ENCODE measurements at places on chromosomes 16 and 17. TPM values are rescaled to one million over a fixed set of nuclear protein-coding genes. Genes with fewer than 3 reads are reported as not detected.
A peak's percentile ranks its signal among the peaks of the same experiment; 100 is the strongest.

- no peak for DNase-seq
Observed at GRCh38 chr16:54216268-54216667, 70.3 kb downstream of the IRX3 start.

CTRL gene
- total RNA-seq: 3.9 TPM

GRCh38 chr17:77602062-77602746, 356.3 kb upstream of the TNRC6C start:
- no peak for DNase-seq

DNA sequence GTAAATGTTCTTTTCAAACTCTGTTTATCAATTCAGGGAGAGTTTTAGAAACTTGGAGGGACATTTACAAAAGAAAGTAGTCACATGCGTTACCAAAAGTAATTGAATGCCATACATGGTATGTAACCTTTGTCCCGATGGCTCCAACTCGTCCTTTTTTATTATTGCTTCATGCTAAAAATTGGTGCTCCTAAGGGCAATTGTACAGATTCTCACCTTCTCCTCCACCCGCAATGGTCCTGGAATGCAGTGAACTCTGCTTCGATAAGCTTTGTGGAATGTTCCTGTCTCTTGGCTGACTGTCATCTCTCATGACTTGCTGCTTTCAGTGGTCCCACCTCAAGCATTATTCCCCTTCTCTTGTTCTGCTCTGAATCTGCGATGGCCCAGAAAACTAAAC, 20.9 kb downstream of the GNAO1 start:
- no peak for DNase-seq

OSGIN1 gene
- 0.56 TPM for total RNA-seq

DNA sequence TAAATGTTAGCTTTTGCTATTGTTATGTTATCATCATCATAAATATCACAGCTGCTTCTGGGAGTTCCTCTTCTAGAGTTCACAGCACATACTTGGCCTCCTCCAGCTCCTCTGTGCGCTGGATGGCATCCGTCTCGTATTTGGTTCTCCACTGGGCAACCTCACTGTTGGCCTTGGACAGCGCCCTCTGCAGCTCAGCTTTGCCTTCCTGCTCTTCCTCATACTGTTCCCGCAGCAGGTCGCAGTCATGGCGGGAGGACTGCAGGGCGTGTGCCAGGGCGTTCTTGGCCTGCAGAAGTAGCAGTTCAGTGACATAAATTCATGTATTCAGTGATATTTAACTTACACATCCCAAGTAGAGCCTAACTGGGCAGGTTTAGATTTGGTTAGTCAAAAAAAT, 23.4 kb downstream of the MYH8 start:
- DNase-seq: no peak

DNA sequence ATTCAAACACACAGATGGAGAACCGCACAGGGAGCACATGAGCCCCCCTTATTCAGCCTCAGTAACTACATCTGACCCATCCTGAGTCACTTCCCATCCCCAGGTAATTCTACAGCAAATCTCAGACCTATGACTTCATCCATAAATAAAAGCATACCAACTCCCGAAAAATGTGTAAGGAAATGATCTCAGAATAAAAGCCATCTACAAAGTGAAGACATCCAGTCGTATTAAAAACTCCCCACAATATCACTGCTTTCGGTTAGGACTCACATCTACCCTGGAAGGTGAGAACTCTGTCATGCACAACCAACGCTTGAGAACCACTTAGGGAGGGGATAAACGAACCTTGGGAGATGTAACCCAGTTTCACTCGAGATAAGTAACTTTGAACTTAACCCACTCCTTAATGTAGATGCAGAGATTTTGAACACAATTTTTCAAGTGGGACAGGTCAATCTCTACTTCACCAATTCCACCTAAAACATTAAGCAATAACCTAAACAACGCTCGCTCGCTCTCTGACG, 1.3 kb downstream of the USP36 start:
- no peak for DNase-seq

DNA sequence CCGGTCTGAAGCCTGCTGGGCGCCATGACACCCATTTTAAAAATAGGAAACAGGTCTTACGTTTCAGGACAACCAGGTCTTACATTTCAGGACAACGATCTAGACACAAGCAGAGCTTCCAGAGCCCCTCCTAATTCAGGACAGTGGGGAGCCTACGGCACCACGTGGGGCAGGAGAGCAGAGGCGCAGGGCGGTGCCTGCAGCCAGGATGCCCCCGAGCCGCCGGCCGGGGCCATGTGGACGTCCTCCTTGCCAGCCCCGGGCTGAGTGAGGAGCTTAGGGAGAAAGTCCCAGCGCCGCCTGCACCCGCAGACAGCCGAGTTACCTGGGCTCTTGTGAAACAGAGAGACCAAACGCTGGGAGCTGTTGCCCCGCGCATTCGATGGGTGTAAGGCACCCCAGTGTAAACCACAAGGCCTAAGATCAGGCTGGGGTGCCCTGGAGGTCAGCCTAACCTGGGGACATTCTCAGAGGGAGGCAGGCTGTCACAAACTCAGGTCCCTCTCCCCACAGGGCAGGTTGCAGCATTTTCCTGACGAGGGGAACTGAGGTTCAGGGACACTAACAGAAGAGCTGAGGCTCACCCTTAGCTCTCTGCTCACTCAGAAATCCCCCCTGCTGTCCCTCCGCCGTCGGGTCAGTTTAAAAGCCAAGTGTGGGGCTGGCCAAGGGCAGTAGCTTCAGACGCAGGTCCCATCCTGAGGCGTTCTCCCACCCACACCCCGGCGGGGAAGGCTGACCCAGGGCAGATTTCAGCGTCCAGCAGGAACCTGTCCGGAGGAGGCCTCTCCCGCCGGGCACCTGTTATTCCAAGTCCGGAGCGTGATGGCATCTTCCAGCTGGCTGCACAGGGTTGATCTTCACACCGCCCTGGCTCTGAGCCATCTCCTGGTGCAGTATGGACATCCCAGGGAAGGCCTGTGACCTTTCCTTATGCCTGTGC, 1.8 kb upstream of the NOTUM start:
- DNase-seq: no peak

GRCh38 chr17:28712705-28713415, 1.2 kb upstream of the PROCA1 start:
- DNase-seq: no peak

DNA sequence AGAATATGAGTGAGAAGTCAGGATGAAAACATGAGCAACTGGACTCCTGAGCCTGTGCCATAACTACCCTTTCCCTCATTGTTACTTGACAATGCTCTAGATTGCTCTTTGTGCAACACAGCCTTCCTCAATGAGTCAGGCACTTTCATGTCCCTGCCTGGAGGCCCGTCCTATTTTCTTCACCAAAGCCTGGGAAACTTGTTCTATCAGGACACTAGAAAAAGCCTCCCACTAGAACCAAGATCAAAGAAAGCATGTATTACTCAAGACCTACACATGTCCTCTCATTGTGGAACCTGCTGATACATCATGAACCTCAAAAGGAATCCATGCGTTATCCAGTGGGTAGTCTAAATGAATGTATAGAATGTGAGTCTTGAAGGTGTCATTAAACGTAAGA, 624.5 kb downstream of the TOX3 start:
- DNase-seq: no peak

- no peak for DNase-seq
Observed at GRCh38 chr16:13510425-13511151, 409.4 kb upstream of the ERCC4 start.

DNA sequence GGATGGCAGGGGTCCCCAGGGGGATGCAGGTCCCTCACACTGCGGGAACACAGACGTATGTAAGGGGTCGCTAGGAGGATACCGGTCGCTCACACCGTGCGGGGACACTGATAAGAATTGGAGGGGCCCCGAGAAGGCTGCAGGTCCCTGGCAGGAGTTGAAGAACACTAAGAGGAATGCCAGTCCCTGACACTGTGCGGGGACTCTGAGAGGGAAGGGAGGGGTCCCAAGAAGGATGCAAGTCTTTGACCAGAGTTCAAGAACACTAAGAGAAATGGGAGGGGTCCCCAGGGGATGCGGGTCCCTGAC, 510 bp downstream of the ERCC4 start:
- no peak for DNase-seq

DNA sequence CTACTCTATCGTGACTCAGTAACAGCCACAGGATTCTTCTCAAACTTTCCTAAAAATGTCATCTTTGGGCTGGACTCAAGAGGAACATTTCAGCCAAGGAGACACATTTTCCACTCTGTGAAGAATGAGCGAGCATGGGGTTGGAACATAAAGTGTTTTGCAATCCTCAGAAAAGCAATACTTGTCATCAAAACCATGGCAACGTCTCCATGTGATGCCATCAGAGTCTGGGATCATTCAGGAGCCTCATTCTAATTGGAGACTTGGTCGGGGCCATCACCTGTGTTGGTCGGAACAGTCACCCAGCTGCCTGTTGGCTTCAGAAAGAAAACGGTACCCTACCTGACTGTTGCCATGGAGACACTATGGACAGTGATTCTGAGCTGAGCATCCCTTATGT, 25.5 kb downstream of the MYOCD start:
- no peak for DNase-seq

- DNase-seq: no peak
Observed at GRCh38 chr17:65198653-65199382, 61.6 kb downstream of the RGS9 start.

MYOCD gene
- total RNA-seq: not detected

DNA sequence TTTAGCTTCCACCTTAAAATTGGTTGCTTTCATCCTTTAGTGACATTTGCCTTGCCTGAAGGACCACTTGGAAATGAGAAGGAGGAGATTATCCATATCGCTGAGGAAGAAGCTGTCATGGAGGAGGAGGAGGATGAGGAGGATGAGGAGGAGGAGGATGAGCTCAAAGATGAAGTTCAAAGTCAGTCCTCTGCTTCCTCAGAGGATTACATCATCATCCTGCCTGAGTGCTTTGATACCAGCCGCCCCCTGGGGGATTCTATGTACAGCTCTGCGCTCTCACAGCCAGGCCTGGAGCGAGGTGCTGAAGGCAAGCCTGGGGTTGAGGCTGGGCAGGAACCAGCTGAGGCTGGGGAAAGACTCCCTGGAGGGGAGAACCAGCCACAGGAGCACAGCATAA, 11.5 kb upstream of the TMEM106A start:
- peak; percentile 48 for DNase-seq

GRCh38 chr17:45143767-45144198, 4.5 kb upstream of the HEXIM1 start:
- DNase-seq: peak; percentile 49

DNA sequence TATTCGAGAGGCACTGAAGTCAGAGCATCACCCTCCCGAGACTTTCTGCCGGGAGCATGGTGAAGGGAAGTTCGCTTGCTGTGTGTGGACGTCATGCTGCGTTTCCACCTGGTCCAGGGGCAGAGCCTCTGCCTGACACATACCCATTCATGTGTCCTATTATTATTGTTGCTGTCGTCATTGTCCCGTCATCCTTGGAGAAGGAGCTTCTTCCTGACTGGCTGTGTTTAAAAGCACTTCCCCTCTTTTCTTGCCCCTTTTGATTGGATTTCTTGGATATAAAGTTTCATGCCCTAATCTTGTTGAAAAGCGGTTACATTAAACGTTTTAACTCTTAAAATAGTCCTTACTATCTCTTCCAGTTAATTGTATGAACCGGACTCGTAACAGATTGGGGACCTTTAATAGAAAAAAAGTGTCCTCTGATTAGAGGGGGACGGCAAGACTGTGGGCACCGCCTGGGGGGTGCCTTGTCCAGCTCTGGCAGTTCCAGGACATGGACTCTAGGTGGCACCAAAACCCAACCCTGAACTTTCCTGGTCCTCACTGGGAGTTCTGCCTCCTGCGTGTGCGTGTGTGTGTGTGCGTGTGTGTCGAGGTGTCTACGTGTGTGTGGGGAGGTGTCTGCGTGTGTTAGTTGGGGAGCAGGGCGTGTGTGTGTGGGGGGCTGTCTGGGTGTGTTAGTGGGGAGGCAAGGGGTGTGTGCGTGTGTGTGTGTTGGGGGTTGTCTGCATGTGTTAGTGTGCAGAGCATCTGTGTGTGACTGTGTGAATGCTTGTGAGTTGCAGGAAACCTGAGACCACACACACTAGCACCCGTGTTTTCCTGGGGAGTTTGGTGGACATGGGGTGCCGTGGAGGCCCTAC, 133.3 kb upstream of the CIBAR2 start:
- DNase-seq: peak; percentile 67

PDILT gene
- not detected for total RNA-seq

DNA sequence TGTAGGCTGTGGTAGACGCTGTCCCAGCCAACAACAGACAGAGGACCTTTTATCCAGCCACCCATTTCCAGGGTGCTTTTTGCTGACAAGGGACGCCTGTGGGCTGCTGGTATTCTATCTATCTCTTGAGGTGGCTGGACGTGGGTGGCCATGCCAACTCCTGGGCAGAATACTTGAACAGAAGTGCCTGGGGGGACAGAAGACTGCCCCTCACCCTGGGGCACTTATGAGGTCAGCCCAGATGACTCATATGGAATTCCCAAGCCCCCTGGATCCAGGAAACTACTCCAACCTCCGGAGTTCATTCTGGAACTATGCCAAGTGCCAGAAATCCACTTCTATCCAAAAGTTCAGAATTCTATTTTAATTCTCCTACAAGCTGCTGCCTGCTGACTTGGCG, 61.3 kb downstream of the CDRT4 start:
- DNase-seq: no peak

- DNase-seq: no peak
Observed at GRCh38 chr16:28062261-28062846, 1.2 kb downstream of the GSG1L start.

DNA sequence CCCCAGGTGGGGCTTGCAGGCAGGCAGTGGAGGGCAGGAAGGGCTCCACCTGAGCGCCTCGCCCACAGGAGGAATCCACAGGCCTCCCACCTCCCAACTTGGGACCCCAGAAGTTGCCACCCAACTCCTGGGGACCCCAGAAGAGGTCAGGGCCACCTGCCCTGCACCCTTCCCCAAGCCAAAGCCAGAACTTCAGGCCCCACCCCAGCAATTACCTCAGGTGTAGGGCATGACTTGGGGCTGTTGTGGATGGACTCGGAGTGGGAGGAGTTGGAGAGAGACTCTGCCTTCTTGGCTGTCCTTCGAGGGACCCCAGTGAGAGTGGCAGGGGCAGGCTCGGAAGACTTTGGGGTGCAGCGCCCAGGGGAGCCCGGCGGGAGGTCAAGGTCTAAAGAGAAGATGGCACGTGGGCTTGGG, 10.5 kb downstream of the TSPOAP1 start:
- no peak for DNase-seq

SLC52A1 gene
- 0.14 TPM for total RNA-seq

MMP28 gene
- not detected for total RNA-seq

DNA sequence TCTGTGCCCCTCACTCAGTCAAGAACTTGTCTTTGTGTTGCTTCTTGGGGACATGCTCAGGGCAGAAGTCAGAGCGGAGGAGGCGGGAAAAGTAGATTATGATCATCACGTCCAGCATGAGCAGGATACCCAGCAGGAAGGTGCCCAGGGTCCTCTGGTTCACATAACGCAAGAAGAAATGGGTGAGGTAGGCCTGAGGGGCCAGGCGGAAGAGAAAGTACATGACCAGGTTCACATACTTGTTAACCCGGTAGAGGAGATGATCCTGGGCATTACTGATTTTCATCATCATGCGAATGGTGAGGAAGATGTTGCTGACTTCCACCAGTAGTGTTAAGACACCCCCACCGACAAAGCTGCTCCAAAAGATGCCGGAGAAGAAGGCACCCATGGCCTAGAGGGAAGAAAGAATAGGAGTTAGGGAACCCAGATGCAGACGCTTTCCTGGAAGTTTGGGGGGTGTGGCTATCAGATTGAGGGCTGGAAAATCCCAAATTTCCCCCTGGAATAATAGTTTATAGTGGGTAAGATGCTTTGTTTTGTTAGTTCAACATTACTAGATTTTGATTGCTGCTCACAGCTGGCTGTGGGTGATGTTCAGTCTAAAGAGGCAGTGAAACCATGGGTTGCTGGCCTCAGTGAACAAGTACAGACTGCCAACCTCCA, 1.4 kb downstream of the TLCD1 start:
- DNase-seq: peak; percentile 35
